ENCODE measurements at places on chromosomes 11 and 22. TPM values are rescaled to one million over a fixed set of nuclear protein-coding genes. Genes with fewer than 3 reads are reported as not detected.

Gene NUCB2
- total RNA-seq, result 44.5 TPM

Gene UBQLN3
- not detected for total RNA-seq

Gene CHST1
- total RNA-seq, result 4.0 TPM

Gene BCO2
- 0.11 TPM for total RNA-seq

Gene APIP
- 73.3 TPM for total RNA-seq

Gene TMEM86A
- 0.65 TPM for total RNA-seq

Gene MS4A5
- total RNA-seq, result not detected

Gene C22orf31
- not detected for total RNA-seq

Gene TUB
- 1.2 TPM for total RNA-seq

Gene MMP27
- not detected for total RNA-seq

Gene SLC25A45
- total RNA-seq, result 0.23 TPM

Gene PCNX3
- 15.1 TPM for total RNA-seq

Gene SNX32
- 0.39 TPM for total RNA-seq

Gene ADORA2A
- 2.7 TPM for total RNA-seq

Gene KIF18A
- total RNA-seq, result 27.5 TPM

Gene A4GALT
- 3.5 TPM for total RNA-seq

Gene OR51B4
- total RNA-seq, result not detected

Gene PLA2G3
- total RNA-seq, result 0.80 TPM

Gene CCDC116
- 0.29 TPM for total RNA-seq

Gene NXPE4
- not detected for total RNA-seq

Gene TOMM22
- 70.4 TPM for total RNA-seq

Gene OR52I2
- total RNA-seq, result not detected

Gene SPCS2
- 46.8 TPM for total RNA-seq

Gene HEPACAM
- total RNA-seq, result not detected

Gene XKR3
- total RNA-seq, result not detected

Gene RBMXL2
- not detected for total RNA-seq

Gene PKNOX2
- 1.4 TPM for total RNA-seq

Gene PTPRJ
- 17.0 TPM for total RNA-seq

Gene TTC36
- total RNA-seq, result 0.69 TPM

Gene CFAP68
- 24.1 TPM for total RNA-seq

Gene IFITM1
- 1.2 TPM for total RNA-seq

Gene PNPLA3
- 1.4 TPM for total RNA-seq

Gene RAB1B
- total RNA-seq, result 77.0 TPM

Gene NXPE2
- total RNA-seq, result not detected

Gene SCO2
- total RNA-seq, result 9.4 TPM

Gene PANX3
- not detected for total RNA-seq

Gene ATL3
- 44.4 TPM for total RNA-seq

Gene PGA5
- total RNA-seq, result not detected

Gene LAYN
- total RNA-seq, result 25.9 TPM

Gene RHOG
- 13.4 TPM for total RNA-seq

Gene APOL4
- total RNA-seq, result not detected

Gene ALDH3B2
- total RNA-seq, result 0.23 TPM

Gene BDNF
- total RNA-seq, result 12.5 TPM

Gene ENDOD1
- total RNA-seq, result 16.2 TPM

Gene FBLN1
- 10.0 TPM for total RNA-seq

Gene OR52H1
- not detected for total RNA-seq

Gene OR5B21
- not detected for total RNA-seq

Gene FUT4
- total RNA-seq, result 2.5 TPM

Gene CHRNA10
- total RNA-seq, result 0.27 TPM

Gene NLRP10
- total RNA-seq, result 0.48 TPM

Gene B4GAT1
- 30.0 TPM for total RNA-seq

Gene IRAG1
- total RNA-seq, result not detected

Gene WNT11
- total RNA-seq, result 1.4 TPM

Gene OR8D1
- not detected for total RNA-seq

Gene SLC22A25
- not detected for total RNA-seq

Gene FSHB
- not detected for total RNA-seq

Gene TBX1
- total RNA-seq, result 1.1 TPM

Gene CRACR2B
- total RNA-seq, result 9.0 TPM
